ENCODE measurements at places on chromosomes 6 and 20.

DNA sequence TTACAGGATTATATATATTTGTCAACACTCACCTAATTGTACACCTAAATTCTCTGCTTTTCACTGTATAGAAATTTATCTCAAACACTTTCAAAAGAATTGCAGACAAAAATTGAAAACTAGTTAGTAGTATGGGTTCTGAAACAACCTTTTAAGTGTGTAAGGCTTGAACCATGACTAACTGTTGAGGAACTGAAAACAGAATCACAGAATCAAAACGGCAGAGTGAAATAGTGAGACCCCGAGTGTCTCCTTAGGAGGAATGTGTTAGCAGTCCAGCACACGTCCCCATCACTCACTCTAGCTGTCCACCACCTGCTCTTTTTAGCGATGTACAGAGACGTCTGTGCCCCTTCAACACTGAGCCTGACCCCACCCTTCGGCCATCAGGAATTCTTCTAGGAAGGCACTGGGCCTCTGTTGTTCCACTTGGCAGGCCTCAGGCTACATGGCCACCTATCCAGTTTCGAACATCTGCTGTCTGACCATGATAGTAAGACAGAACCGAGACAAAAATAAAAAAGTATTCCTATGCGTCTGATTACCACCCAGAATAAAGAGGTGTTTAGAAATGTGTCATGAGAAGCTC, 227.4 kb downstream of the C6orf118 start:
- DNase-seq, result no peak

GRCh38 chr6:16331384-16332174, 93.2 kb downstream of the GMPR start:
- DNase-seq, result peak; percentile 54

DNA sequence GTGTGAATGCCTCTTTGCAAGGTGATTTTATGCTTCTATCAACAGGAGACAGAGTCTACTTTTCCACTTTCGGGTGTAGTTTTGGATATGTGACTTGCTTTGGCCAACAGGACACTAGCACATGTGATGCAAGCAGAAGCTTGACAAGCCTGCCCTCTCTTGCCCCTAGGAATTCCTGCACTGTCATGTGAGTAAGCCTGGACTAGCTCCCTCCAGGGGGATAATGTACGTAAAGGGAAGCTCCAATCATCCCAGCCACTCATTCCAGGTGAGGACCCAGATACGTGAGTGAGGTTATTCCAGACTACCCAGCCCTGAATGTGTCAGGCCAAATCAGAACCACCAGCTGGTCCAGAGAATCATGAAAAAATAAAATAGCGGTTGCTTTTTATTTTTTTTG, 33.3 kb downstream of the BEND3 start:
- no peak for DNase-seq

DNA sequence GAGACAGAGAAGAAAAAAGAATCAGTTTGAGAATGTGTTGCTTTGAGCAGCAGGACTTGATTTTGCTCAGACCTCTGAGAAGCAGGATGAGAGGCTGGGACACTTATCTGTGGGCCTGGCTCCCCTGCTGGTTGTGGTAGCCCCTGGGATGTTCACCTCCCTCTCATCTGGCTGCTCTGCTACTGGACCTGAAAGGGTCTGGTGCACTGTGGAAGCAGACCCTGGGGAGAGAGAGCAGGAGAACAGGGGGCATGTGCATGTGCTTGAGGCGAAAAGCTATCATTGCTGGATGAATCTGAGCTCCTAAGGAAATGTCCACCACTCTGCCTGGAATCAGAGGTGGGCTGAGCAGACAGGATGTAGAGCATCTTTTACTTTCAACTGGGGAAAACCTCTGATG, 161.1 kb downstream of the SCP2D1 start:
- DNase-seq, result no peak

GRCh38 chr6:108277295-108277694, 16.5 kb upstream of the SNX3 start:
- DNase-seq, result no peak

GRCh38 chr6:121627761-121628160, 192.3 kb downstream of the GJA1 start:
- DNase-seq, result no peak

DNA sequence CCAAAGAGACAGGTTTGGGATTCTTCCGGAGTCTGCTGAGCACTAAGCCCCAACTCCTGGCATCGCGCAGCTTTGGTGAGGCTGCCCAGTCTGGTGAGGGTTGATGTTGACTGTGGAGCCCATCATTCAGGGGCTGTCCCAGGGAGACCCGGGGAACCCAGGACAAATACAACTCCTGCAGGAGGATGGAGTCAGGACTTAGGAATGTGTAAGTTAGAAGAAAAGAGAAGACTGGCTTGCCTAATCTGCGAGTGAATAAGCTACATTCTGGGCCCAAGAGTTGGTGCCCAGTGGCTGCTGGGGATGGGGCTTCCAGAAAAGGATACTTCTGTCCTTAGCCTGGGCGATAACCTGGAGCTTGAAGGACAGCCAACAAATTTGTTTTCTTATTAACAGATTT, 47.9 kb downstream of the STK35 start:
- DNase-seq, result no peak

- no peak for DNase-seq
These were observed 75.1 kb downstream of the PPP1R3G start for GRCh38 chr6:5160206-5160605.

DNA sequence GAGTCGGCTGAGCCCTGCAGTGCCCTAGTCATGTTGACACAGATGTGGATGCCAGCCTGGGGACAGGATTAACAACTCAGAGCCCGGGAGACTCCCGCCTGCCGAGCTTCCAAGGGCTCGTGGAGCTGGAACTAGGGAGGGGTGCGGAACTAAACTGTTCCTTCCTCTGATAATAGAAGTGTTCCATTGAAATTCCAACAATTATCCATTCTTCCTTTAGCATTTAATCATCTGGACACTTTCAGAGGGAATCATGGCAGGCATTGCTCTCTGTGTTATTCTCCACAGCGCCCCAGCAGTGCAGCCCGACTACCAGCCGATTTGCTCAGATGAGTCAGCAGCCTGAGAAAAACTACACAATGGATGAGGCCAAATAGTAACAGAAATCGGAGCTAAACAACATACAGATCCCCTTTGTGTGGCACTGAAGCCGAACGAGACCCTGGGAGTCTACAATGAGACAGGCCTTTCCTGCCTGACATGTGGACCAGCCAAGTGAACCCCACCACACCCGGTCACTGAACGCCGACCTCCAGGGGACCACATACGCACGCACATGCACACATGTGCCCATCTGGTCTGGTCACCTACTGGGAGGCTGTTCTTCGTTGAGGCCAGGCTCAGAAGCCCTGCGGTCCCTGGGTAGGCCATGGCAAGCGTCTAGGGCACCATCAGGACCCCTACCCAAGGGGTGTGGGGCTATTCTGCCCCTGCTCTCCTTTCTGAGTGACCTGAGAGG, 238.4 kb upstream of the AFDN start:
- no peak for DNase-seq

DNA sequence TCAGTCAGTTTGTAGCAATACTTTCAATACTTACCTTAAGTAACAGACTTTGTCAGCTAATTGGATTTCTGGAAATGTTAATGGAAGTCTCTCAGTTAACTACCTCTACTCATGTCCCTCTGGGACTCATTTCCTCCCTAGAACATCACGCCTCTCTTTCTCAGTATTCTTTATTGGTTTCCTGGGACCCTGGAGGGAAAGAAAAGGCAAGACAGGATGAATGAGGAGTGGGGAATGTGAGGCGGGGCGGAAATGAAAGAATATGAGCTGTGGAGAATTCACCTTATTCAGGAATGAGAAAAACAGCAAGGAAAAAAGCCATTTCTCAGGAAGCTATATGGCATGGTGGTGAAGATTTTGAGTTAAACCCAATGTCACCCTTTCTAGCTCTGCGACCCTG, 62.7 kb downstream of the ANKS1A start:
- no peak for DNase-seq
